Activated CD4-positive, alpha-beta memory T cell treated with anti-CD3 and anti-CD28 coated beads, Interleukin-2, amount 10 ng/mL, durations not matched to agents 7 days and 5 days (primary cell): ENCODE measurements at places on chromosomes 5 and 9. TPM values are rescaled to one million over a fixed set of nuclear protein-coding genes. Genes with fewer than 3 reads are reported as not detected.

The FRMPD1 gene
- not detected for total RNA-seq

The PCDHB4 gene
- total RNA-seq = not detected

The BTNL8 gene
- total RNA-seq = not detected

The KIF4B gene
- not detected for total RNA-seq

The GABRA1 gene
- not detected for total RNA-seq

The MELK gene
- total RNA-seq = 58.8 TPM

The SLC34A1 gene
- 1.5 TPM for total RNA-seq

The PCDHGB3 gene
- total RNA-seq = 0.25 TPM
